ENCODE measurements at places on chromosomes 1 and 21.

DNA sequence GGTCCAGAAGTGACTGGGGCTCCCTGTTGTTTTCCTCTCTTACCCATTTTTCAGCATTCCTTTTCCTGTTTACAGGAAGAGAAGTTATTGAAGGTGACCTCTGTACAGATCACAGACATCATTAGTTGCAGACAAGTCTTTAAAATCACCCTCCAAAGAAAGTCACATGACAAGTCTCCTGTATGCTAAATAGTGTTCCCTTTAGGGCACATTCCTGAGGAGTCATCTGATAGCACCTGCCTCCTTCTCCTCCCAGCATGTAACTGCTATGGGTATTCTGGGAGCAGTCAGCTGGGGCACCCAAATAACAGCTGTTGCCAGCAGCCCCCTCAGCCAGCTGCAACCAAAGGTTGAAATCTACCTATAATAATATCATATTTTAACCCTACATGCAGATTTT is 200.6 kb downstream of the PTGER3 start:
- no peak for DNase-seq

DNA sequence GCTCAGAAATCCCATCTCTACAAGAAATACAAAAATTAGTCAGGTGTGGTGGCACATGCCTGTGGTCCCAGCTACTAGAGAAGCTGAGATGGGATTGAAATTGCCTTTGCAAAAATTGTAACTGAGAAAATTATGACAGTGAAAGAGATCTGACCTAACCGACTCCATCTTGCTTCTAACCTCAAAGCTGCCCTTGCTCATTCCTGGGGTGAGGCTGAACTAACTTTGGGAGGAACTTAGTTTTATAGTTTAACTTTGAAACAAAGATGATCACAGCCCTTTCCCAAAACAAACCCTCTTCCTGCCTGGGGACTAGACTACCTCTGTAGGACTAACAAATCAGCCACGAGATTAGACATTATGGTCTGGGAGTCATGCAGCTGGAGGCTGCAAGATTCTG is 33.8 kb upstream of the ERO1B start:
- DNase-seq = no peak

- DNase-seq = no peak
Observed at GRCh38 chr1:153626904-153627714, at the start of gene S100A13. Gene S100A13 (minus strand): TSS chr1:153627505. CDS start chr1:153626472, 1,033 bp downstream.

- DNase-seq = no peak
Observed at GRCh38 chr1:238951809-238952208, 434.6 kb upstream of the CHRM3 start.

GRCh38 chr1:56527548-56528302 is 51.6 kb downstream of the PLPP3 start:
- DNase-seq = no peak

DNA sequence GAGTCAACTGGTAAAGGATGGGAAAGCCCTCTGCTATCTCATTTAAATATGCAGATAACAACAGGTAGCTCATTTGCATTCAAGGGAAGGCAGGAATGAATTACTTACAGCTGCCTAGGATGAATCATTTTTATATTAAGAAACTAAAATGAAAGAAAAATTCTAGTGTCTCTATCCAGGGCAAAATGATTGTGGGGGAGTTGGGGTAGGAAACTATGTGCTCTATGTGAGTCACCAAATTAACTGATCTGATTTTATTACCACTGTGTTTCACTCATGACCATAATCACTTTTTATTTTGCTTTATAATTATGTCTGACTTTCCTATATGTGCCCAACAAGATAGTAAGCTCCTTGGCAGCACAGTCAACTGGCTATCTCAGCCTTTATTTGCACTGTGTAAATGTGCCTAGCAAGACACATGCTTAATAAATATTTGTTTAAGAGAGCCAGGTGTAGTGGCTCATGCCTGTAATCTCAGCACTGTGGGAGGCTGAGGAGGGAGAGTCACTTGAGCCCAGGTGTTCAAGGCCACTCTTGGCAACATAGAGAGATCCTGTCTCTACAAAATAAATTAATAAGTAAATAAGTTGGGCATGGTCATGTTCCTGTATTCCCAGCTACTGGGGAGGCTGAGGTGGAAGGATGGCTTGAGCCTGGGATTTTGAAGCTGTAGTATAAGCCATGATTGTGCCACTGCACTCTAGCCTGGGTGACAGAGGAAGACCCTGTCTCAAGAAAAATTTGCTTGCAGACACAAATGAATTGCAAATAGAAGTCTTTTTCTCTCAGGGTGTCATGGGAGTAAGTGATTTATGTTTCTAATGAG is 84.1 kb downstream of the SPAG17 start:
- DNase-seq = no peak

GRCh38 chr1:38541223-38541622 is 318.3 kb downstream of the RRAGC start:
- DNase-seq = no peak

GRCh38 chr1:169586395-169587255 is at the start of gene F5:
Gene F5 (minus strand): TSS chr1:169586481. CDS start chr1:169586386, 95 bp downstream.
- peak; percentile 66 for DNase-seq

DNA sequence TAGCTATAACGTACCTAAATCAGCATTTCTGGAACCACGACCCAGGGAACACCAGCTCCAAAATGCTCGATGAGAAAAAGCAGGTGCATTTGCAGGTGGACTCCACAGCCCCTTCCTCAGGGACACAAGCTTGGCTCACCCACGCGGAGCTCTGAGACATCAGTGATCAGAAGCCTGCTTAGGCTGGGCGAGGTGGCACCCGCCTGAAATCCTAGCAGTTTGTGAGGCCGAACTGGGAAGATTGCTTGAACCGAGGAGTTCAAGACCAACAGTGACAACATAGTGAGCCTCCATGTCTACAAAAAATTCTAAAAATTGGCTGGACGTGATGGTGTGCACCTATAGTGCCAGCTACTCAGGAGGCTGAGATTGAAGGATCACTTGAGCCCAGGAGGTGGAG is 2.5 kb upstream of the TSPEAR start:
- no peak for DNase-seq

GRCh38 chr1:179310721-179311120 is 17.1 kb downstream of the SOAT1 start:
- DNase-seq = no peak

DNA sequence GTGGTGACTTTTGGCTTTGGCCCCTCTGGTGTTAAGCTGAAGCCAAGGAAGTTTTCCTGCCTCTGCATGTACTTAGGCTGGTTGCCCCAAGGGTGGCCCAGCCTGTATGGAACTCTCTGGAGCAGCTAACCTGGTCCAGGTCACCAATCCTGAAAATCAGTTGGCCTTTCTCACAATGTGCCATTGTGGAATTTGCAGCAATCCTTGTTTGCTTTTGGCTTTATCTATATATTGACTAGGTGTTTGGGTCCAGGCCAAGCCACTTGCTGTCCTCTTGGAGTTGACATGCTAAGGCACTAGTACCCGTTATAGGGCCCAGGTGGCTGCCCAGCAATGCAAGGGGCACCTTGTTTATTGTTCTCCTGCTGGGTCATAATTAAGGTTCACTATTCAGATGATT is 124.6 kb downstream of the CAMTA1 start:
- DNase-seq = no peak

DNA sequence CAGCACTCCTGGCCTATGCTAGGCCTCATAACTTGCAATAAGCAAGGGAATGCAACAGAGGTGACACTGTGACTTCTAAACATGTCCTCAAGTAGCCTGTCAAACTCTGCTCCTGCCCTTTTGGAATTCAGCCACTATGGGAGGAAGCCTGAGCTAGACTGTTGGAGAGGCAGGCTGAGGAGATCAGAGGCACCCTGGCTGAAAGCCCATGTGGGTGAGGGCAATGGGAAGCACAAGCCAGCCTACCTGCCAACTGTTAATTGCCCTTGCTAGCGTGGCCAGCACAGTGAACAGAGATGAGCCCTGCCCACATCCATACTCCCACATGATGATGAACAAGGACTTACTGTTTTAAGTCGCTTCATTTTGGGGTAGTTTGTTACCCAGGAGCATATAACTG is 17.7 kb downstream of the GNB1 start:
- DNase-seq = no peak

GRCh38 chr1:32972814-32973428 is 8.3 kb upstream of the RNF19B start:
- DNase-seq = no peak
